ENCODE measurements at places on chromosomes 7 and 10. TPM values are rescaled to one million over a fixed set of nuclear protein-coding genes. Genes with fewer than 3 reads are reported as not detected.

TYW1B gene
- total RNA-seq: 4.3 TPM

RBP4 gene
- 6.5 TPM for total RNA-seq

C10orf95 gene
- total RNA-seq: not detected

ADRA2A gene
- 0.24 TPM for total RNA-seq

OPN4 gene
- 0.48 TPM for total RNA-seq

TUBB8 gene
- 0.24 TPM for total RNA-seq

DNA sequence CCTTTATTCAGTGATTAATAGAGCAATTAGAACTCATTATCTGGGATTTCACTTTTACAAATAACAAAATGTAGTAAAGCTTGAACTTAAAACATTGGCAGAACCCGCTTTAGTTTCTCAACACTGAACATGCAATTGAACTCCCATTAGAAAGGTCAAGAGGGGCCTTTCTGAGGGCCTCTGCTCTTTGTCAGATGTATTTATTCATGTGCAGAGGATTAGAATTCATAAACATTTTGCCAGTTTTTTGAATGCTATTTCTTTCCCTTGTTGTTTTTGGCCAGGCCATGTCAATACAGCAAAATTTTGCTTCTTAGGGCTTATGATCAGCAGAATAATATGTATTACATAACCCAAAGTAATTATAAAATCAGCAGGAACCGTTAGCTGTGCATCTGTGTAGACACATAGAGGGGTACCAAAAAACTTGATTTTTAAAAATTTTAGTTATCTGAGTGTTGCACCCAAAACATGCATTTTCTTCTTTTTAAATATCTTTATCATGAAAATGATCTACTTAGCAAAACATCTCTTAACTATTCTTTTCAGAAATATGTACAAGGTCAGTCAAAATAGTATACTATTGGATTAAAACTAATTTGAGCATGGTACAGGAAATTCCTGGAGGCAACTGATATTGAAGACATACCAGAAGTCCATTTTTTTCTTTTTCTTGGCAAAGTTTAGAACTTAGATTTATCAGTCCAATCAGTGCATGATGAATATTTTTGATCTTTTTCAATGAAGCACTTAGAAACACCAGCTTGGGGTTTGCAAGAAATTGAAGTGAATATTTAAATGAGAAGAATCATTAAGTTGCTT, 177.5 kb downstream of the TWIST1 start:
- DNase-seq: no peak

DNA sequence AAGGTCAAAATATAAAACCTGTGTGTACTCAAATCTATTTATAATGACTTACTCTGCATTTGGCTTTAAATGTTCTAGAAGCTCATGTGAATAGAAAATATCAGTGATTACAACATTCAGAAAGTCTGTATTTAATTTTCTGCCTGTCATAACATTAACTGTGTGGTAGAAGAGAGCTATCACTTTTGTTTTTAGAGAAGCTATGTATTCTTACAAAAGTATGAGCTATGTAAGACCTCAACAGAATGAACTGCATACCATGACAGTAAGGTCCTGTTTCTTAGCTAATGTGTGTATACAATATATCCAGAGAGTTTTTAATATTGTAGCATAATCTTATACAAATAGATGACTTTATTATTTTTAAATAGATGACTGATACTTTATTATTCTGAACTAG, 61.5 kb downstream of the PTN start:
- no peak for DNase-seq

DNA sequence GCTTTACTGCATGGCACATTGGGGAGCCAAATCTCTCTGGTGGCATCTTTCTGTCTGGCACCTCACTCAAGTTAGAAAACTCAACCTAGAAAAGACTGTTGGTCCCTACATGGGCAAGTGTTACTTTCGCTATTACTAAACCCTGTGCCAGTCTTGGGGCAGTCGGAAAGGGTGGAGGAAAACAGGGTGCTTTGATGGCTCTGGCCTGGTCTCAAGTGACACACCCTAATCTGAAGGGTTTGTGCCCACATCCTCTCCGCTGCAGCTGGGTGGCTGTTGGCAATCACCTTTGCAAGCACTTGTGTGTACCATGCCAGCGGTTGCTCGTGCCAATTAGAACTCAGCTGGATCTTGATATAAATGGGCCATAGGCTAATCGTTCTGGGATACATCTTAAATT, 159.8 kb upstream of the ITGB1 start:
- DNase-seq: no peak

- DNase-seq: no peak
These were observed 109.1 kb downstream of the LSM5 start for GRCh38 chr7:32381024-32381601.

Measured in umbilical cord (tissue), 2 donors.